ENCODE measurements at places on chromosomes 5 and 9. TPM values are rescaled to one million over a fixed set of nuclear protein-coding genes. Genes with fewer than 3 reads are reported as not detected.

The SAXO1 gene
- polyA plus RNA-seq, result 0.03 TPM

DNA sequence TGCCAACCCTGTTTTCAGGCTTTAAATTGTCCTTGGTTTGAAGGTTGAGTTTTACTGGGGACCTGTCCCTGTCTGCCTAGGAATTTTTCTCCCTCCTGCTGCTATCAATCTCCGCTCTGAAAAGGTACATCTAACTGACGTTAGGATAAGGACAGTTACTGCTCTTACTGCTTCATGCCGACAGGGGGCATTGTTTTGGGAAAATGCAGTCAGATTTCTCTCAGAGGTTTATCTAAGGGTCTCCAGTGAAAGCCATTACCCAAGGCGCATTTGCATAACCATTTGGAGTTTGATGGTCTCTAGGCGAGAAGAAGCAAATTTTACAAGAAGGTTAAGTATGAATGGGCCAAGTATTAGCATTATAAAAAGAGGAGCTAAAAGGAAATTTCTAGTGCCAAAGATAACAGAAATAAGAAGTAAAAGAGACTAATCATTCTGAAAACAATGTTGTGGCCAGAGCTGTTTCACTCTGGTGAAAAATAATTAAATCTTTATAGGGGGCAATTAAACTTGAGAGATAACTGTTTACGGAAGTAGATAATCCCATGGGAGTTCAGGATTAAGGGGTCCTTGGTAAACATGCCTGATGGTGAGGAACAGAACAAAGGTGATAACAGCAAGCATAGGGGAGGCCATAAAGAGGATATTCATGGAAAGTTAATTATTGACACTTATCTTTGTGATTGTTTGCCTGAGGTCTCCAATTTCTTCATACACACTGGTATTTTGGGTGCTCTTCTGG is 605.0 kb downstream of the MTRR start:
- DNase-seq, result no peak

DNA sequence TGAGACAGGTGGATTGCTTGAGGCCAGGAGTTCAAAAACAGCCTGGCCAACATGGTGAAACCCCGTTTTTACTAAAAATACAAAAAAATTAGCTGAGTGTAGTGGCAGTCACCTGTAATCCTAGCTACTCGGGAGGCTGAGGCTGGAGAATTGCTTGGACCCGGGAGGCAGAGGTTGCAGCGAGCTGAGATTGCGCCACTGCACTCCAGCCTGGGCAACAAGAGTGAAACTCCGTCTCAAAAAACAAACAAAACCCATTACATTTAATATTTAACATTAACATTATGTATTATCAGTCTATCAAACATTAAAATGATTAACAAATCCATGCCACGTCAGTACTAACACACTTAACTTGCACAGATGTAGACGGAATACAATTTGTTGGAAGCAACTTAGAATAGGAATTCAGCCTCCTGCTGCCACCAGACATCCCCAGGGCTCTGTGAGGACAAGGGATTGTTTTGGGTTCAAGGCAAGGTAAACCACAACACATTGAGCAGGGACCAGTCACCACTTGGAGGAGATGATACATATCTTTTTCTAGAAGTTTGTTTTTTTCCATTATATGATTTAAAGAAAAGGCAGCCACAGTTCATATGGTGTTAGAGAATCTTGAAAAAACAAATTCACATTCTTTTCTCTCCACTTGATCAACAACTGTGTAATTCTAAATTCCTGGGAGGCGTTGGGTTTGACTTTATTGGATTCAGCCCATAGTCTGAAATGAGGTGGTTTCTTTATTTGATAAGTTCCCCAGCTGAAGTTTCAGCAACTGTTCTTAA is 104.1 kb upstream of the BASP1 start:
- DNase-seq, result no peak

DNA sequence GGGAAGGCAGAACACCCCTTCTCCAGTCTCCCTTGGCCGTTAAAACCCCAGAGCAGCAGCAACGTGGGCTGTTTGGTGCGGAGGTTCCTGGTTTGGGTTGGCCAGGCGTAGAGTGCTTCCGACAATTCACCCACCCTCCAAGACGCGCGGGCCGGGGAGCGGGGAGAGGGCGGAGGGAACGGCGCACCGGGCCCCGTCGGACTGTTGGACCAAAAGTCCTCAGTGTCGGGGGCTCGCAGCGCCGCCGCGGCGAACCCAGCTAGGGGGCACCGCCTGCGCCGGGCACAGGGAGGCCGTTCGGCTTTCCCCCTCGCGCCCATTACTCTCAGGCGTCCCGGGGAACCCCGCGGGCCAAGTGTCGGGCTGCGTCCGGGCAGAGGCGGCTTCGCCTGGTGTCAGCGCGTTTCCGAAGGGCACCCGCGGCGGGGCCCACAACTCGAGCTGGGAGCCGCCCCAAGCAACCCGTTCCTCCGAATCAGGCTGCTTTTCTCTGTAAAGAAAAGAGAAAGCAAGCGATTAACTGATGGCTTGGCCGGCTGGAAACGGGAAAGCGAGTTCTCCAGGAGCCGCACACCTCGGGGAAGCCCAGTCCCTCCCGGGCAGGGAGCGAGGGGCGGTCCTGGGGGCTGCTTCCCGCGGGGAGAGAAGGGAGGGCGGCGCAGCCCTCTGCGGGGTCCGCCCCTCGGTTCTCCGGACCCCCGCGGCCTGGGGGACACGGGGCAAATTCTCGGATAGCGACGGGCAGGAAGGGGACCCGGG is 145.5 kb downstream of the ERCC6L2 start:
- no peak for DNase-seq

The DAB2 gene
- polyA plus RNA-seq, result 21.4 TPM

The CNTLN gene
- 6.7 TPM for polyA plus RNA-seq

The NUDCD2 gene
- polyA plus RNA-seq, result 12.9 TPM

The SLC34A3 gene
- polyA plus RNA-seq, result 0.05 TPM

- DNase-seq, result no peak
Measured at GRCh38 chr5:137630972-137631370, 104.9 kb downstream of the KLHL3 start.

The PCDH12 gene
- polyA plus RNA-seq, result 2.5 TPM

DNA sequence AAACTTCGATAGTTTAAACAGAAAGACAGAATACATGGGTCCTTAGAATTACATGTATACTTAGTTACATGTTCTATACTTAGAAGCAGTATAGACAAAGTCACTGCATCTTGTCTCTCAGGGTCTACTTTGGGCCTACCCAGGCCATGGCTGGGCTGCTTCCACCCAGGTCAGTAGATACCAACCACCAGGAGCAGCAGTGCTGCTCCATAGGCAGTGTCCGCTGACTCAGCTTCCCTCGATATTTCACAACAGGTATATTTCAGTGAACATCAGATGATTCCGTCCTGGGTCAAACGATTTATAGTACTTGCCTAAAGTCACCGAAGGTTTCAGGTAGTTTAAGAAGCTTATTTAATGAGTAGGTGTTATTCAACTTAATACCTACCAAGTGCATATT is 18.0 kb downstream of the IARS1 start:
- no peak for DNase-seq

GRCh38 chr9:14662060-14662453 is 31.2 kb downstream of the ZDHHC21 start:
- DNase-seq, result no peak

The UCK1 gene
- 39.1 TPM for polyA plus RNA-seq

Measured in urinary bladder (tissue), 4 donors.